Adipose tissue (tissue), 3 donors: ENCODE measurements at places on chromosomes 7 and 10. TPM values are rescaled to one million over a fixed set of nuclear protein-coding genes. Genes with fewer than 3 reads are reported as not detected.

Gene ASAH2B
- polyA plus RNA-seq = 0.79 TPM

Gene FGFR2
- polyA plus RNA-seq = 1.1 TPM

Gene KCNMA1
- polyA plus RNA-seq = 2.5 TPM

Gene OGDH
- polyA plus RNA-seq = 22.7 TPM

Gene CREB5
- polyA plus RNA-seq = 1.3 TPM

Gene AP1S1
- polyA plus RNA-seq = 42.6 TPM

Gene VSTM4
- polyA plus RNA-seq = 18.2 TPM

Gene HOXA13
- not detected for polyA plus RNA-seq

Gene AKR1C4
- not detected for polyA plus RNA-seq

Gene GNAT3
- polyA plus RNA-seq = not detected

Gene CDC14C
- not detected for polyA plus RNA-seq

Gene CALHM1
- polyA plus RNA-seq = not detected

Gene FXYD4
- polyA plus RNA-seq = 0.15 TPM

Gene PALD1
- 2.3 TPM for polyA plus RNA-seq

Gene SORCS1
- polyA plus RNA-seq = 0.87 TPM

Gene CRHR2
- polyA plus RNA-seq = 0.21 TPM

Gene SMKR1
- 2.0 TPM for polyA plus RNA-seq

Gene HABP2
- 5.2 TPM for polyA plus RNA-seq

Gene C10orf105
- 0.19 TPM for polyA plus RNA-seq

Gene ADARB2
- 1.9 TPM for polyA plus RNA-seq

Gene CALHM3
- polyA plus RNA-seq = not detected

Gene NHLRC2
- polyA plus RNA-seq = 4.9 TPM

Gene ZNF485
- 3.1 TPM for polyA plus RNA-seq

Gene LIPK
- polyA plus RNA-seq = not detected

Gene TMEM26
- polyA plus RNA-seq = not detected

Gene TMEM168
- polyA plus RNA-seq = 13.6 TPM

Gene CLEC2L
- not detected for polyA plus RNA-seq

Gene OR9A2
- not detected for polyA plus RNA-seq

Gene SPDYE6
- not detected for polyA plus RNA-seq

Gene NUDT13
- 1.6 TPM for polyA plus RNA-seq

Gene TRIL
- 2.2 TPM for polyA plus RNA-seq

Gene ELN
- 126 TPM for polyA plus RNA-seq

Gene MMD2
- not detected for polyA plus RNA-seq

Gene FBXO24
- 0.45 TPM for polyA plus RNA-seq

Gene MMP21
- not detected for polyA plus RNA-seq

Gene PDE1C
- polyA plus RNA-seq = 3.1 TPM

Gene TDRD1
- 0.11 TPM for polyA plus RNA-seq

Gene DRGX
- not detected for polyA plus RNA-seq

Gene MMRN2
- 56.1 TPM for polyA plus RNA-seq

Gene WDR11
- polyA plus RNA-seq = 14.2 TPM

Gene METTL27
- polyA plus RNA-seq = 2.4 TPM
